ENCODE measurements at places on chromosomes 3 and 15.
A peak's percentile ranks its signal among the peaks of the same experiment; 100 is the strongest.

DNA sequence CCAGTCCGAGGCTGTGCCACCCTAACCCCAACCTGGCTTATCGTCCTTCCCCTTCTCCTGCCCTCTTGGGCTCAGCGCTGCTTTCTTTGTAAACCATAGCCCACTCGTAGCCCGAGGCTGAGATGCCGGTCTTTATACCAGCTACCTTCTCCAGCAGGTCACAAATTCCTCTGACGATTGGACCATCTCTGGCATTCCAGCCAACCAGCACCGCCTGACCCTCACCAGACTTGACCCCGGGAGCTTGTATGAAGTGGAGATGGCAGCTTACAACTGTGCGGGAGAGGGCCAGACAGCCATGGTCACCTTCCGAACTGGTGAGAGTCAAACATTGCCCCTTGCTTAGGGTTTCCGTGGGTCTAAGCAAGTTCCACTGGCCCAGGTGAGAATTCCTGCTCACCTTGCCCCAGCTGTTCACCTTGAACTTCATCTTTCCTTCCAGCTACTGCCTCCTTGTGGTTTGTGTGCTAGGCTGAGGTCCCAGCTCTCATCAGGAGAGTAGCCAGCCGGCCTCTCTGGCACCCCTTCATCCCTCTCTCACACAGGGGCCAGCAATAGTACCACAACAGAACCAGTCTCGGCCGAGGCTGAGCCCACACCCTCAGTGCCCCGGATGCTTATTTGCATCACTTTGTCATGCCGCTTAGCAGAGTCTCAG is 66.7 kb downstream of the BOC start:
- DNase-seq: no peak

DNA sequence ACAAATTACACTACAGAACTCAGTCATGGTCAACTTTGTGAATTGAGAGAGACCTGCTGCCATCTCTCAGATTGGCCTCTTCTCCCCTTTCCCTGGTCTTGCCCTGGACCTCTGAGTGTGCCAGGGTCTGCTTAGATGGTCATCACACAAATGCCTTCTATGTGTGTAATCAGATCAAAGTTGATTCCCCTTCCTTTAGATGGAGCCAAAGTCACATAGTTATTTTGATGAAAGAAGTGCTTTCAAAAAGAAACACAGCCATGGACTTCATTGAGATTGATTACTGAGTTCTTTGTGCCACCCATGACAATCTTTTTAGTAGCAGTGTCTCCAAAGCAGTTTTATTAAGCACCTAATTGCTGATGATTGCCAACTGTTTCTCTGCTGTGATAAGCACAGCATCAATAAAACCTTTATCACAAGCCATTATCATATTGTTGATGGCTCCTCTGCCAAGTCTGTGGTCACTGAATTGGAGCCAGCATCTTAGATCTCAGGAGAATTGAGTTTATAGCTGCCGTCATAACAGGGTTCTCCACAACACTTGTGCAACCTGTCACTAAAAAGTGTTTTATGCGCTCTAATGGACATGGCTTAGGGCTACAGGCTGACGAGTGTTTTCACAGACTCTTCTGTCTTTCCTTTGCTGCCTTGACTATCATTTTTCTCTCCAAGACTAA is 149.7 kb upstream of the NUDT16 start:
- DNase-seq: no peak

- DNase-seq: no peak
Measured at GRCh38 chr3:158912621-158913020, 110.8 kb downstream of the MFSD1 start.

GRCh38 chr15:74838137-74838516 is 4.8 kb downstream of the ULK3 start:
- DNase-seq: no peak

DNA sequence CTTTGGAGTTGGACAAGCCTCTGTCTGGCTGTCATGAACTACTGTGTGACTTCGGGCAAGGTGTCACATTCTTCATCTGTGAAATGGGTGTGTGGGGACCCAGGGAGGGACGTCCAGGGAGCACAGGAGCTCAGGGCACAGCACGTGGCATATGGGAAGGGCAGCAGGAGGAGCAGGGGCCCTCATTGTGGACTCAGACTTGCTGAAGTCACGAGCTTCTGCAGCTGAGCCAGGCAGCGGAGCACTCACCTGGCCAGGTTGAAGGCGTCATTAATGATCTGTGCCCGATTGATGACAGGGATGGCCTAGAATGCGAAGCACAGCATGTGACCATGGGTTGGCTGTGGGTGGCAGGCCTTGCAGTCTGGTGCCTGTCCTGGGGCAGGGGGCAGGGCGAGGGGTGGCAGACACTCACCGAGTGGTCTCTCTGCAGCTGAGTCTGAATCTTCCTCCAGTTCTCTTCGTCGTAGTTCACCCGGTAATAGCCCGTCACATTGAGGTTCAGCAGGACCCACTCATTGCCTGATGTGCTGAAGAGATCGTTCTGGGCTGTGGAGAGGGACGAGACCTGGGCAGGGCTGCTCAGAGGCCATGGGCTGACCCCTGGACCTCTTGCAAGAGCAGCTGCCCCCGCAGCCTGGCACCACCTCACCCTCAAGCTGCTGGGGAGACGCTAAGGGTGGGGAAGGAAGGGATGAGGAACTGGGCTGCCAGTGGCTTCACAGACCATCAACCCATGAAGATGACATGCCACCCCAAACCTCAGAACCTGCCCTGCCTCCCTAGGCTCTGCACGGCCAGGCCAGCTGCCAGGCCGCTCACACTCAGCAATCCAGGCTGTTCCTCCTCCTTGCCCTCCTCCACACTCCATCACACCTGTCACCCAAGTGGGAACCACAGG is 15.4 kb downstream of the ANPEP start:
- no peak for DNase-seq

DNA sequence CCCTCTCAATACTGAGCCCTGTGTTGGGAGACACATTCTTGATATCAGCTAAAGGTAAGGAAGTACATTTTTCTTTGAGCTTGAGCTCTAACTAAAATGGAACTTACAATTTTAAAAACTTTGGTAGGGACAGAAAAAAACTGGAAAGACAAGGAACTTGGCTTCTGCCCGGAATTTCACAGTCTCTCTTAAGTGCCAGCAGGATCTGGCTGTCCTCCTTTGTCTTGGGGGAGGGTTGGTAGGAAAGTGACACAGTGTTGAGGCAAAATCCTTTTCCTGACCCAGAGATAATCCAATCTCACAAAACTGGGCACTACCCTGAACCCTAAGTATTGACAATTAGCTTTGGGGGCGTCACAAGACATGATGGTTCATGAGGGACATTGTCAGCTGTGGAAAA is 45.3 kb downstream of the ZPLD1 start:
- DNase-seq: no peak

- no peak for DNase-seq
Measured at GRCh38 chr15:81766829-81767475, 278.9 kb downstream of the MEX3B start.

- peak; percentile 77 for DNase-seq
Measured at GRCh38 chr3:122060040-122060698, 5.0 kb downstream of the CD86 start.

GRCh38 chr3:42012383-42012934 is 50.6 kb upstream of the ULK4 start:
- peak; percentile 74 for DNase-seq

DNA sequence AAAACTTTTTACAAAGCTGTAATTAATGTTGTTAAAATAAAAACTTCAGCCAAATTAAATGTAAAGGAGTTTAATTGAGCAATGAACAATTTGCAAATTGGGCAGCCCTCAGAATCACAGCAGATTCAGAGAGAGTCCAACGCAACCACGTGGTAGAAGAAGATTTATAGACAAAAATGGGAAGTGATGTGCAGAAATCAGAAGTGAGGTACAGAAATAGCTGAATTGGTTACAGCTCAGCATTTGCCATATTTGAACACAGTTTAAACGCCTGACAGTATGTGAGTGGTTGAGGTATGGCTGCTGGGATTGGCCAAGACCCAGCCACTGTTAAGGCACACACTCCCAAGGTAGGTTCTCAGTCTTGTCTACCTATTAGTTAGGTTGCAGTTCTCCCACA is 14.4 kb upstream of the PLA2G4D start:
- DNase-seq: peak; percentile 81

DNA sequence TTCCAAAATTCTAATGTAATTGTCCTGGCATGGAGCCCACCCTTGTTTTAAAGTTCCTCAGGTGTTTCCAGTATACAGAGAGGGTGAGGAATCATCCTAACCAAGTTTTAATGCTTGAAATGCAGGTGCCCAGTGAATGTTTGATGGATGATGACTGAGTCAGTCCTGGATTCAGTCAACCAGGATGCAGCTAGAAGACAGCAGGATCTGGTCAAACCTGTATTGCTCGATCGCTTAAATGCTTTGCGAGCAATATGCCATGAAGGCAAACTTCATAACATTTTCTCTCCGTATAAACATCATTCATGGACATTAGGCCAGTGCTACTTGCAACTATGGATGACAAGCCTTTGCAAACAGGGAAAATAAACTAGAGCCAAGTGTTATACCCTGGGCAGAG is 591.2 kb downstream of the RSL24D1 start:
- DNase-seq: no peak

DNA sequence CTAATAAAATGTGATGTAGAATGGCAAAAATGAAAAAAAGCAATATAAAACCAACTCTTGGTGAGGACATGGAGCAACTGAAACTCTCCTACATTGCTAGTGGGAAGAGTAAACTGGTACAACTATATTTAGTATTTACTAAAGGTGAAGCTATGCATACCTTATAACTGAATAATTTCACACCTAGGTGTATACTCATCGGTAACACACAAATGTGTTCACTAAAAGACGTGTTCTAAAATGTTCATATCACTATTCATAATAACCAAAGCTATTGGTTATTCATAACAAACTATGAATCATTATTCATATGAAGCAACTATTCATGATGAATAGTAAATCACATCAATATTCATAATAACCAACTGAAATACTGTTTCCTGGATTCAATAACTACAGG is 1030.3 kb downstream of the ROBO2 start:
- no peak for DNase-seq

- no peak for DNase-seq
Measured at GRCh38 chr3:104947943-104948342, 418.8 kb upstream of the ALCAM start.

- DNase-seq: no peak
Measured at GRCh38 chr3:184455991-184456390, 76.1 kb downstream of the CHRD start.

All from MV-4-11 (cell line).